ENCODE measurements at places on chromosomes 6 and 20.

DNA sequence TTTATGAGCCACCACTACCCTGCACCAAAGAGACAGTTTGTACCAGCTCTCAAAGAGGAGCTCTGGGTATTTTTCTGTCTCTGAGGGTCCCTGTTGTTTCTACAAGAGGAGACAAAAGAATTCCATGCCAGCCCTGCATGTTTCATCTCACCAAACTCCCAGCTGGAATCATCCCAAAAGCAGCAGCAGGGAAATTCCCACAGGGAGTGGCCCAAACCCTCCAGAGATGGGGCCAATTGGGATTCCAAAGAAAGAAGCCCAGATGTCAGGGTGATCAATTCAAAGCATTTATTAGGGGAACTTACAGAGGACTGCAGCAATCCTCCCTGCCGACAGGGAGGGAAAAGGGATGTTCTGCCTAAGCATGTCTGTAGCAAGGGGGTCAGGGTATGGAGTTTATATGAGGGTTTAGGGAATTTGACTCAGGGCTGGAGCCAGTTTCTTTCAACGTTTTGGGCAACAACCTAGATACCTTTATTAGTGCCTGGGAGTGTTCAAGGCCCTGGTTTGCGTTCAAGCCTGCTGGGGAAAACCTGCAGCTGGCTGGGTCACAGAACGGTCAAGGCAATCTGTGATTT, 47.2 kb downstream of the MUC22 start:
- no peak for DNase-seq

DNA sequence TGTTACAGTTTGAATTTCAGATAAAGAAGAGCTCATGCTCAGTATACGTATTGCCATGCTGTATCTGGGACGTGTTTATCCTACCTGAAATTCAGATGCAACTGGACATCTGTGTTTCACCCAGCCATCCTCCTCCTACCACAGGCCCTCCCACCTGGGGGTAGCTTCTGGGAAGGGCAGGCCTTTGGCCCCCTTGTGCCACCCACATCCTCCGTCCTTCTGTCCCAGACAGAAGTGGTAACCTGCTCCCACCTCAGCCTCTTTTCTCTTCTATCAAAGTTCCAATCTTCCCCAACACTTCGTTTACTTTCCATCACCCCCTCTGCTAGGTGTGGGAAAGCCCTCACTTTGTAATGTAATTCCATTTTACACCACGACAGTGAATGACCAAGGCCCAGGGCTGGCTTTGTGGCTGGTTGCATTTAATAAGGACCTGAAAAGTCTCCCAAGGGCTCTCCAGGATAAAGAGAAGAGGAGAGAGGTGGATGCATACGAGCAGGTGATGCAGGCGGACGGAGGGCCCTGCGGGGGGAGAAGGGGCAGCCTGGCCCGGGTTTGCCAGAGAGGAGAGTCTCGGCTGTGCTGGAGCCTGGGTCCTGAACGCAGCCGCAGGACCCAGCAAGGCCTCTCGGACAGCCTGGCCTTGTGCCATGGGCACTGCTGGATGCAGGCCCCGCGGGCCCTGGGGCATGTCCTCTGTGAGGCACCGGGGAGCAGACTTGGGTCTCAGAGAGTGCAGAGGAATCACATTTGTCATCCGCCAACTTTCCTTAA, 98.4 kb downstream of the PSMB1 start:
- DNase-seq: no peak

DNA sequence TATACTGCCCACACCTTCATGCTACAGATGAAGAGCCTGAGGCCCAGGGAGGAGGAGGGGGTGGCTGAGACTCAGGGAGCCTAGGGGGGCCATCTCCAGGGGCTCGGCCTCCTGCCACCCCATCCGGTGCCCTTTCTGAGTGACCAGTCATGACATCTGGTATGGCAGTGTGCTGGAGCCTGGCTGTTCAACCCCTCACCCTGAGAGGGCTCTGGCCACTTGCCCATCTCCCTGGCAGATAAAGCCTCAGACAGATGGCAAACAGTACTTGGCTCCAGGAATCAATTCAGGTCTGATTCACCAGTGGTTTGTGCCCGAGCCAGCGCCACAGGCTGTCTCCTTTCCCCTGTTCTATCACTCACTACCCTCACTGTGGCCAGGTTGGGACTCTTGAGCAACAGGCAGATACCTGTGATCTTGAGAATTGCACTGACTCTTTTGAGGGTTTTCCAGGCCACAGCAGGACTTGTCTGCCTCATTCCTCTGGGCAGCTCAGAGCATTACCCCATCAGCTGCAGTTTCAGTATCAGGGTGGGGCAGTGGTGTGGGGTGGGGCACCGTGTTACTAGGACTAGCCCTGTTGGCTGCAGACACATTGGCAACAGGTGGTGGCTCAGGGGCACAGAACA, 22.8 kb downstream of the SRSF3 start:
- DNase-seq: no peak

- no peak for DNase-seq
Measured at GRCh38 chr20:62969939-62970306, 17.4 kb downstream of the SLC17A9 start.

- DNase-seq: no peak
Measured at GRCh38 chr6:130937942-130938604, 110.9 kb downstream of the SMLR1 start.

DNA sequence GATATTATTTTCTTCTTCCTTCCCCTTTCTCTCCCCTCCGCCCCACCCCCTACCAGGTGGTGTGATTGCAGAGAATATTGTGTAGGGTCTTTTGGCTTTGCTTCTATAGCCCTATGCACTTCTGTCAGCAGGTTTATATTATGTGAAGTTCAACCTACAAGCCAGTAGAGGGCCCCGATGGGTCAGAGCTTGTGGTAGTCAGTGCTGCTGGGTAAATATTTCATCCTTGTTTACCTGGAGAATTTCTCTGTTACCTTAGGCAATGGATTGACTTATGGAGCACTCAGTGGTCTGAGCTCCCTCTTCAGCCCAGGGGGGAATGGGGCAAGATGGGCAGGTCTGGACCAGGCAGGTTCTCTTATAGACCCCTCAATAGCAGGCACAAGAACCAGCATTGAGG, 720.9 kb downstream of the GRIK2 start:
- DNase-seq: no peak

GRCh38 chr20:7392542-7393206, 547.6 kb downstream of the HAO1 start:
- no peak for DNase-seq

DNA sequence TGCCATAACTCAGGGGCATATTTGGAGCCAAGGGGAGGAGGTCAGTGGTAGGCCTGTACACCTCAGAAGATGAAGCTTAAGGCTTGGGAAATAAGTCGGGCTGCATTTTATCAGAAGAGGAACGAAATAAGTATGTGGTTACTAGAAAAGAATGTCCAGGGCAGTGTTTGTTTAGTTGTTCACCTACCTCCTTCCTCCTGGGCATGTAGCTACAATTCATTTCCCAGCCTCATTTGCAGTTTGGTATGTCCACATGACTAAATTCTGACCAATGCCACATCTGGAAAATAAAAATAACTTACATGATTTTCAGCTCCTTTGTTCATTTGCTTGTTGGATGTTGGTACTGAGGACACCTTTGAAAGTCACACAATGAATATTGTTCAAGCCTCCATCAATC, 294.5 kb upstream of the RGS17 start:
- DNase-seq: no peak

- no peak for DNase-seq
Measured at GRCh38 chr6:153960741-153961140, 78.3 kb upstream of the OPRM1 start.

- no peak for DNase-seq
Measured at GRCh38 chr6:131136021-131136786, 937 bp downstream of the AKAP7 start.

- DNase-seq: no peak
Measured at GRCh38 chr6:89678531-89678930, 40.0 kb upstream of the LYRM2 start.

DNA sequence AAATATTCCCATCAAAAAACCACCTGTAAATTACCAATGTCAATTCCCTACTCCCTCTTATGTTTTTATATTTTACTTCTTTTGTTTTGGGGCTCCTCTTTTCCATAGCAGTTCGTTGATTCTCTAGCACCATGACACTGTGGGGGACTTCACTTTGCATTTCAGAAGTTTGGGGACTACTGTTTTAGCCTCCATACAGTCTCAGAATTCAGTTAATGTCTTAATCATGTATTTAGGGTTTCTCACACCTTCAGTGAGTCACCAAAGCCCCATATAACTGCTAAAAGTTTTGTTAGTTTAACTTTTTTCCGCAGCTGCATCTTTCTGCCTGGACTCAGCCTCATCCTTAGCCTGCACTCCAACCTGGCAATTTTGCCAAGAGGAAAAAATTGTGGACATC, 20.7 kb upstream of the AIG1 start:
- DNase-seq: no peak

GRCh38 chr6:170151321-170151771, 139.5 kb downstream of the DLL1 start:
- DNase-seq: no peak

DNA sequence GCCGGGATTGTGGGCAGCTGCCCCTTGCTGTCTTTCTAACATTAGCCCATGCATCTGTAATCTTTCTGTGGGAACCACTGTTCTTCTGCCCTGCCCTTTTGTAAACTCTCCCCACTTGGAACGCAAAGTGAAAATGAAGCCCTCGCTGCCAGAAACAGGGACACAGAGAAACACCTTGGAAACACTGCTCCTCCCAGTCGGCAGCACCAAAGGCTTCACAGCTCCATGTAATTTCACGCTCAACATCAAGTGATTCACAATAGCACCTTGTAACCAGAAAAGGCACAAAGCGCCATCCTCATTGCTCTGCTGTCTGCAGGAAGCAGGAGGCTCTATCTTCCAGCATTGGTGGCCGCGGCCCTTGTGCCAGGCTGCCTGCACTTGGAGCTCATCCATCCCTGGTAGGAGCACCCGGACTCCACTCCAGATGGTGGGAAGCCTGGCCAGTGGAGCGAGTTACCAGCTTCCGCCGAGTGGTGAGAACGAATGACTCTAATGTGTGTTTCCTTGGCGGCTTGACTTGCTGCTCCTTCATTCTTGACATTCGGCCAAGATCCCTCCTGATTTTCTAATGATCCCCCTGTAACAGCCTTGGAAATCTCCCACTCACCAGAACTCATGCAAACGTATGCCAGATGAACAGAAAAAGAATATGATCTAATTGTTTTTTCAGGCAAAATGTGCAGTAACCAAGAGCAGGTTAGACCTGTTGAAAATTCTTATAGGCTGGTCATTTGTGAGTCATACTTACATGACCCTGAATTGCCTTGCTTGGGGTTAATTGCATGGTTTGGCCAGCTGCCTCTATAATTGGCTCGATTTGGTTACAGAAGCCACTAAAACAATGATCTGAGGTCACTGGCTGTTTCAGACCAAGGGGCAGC, 169.1 kb upstream of the CDYL start:
- DNase-seq: no peak

DNA sequence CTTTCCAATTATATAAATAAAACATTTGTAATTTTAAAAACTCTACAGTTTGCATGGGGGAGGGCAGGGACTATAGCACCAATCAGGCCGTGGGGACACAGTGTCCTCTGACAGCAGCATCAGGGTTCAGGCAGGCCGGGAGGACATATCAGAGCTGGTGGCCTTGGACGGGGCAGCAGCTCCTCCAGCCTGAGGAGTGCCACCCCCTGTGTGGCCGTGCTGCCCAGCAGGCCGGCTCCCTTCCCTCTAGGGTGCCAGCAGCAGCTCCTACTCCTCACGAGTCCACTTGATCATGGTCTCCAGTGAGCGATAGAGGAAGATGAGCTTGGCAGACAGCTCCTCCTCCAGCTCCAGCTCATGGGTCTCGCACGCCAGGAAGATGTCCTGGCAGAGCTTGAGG, 144.0 kb upstream of the PHACTR3 start:
- DNase-seq: no peak

DNA sequence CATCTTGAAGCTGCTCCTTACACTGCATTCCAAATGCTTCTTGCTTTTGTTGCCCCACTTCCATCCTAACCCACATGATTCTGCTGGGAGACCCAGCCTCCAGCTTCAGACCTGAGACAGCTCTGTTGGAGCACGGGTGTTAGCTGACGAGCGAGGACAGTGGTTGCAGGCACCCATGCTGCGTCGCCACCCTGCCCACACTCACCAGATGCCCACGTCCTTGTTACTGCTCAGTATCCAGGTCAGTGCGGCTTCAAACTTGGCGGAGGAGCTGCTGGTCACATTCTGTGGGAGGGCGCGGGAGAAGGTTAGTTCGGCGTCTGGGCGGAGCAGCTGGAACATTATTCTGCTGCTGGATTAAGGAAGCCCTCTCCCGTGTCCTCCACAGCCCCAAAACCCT, 9.0 kb downstream of the LEMD2 start:
- no peak for DNase-seq

- DNase-seq: no peak
Measured at GRCh38 chr6:7909323-7910276, 988 bp downstream of the TXNDC5 start.

DNA sequence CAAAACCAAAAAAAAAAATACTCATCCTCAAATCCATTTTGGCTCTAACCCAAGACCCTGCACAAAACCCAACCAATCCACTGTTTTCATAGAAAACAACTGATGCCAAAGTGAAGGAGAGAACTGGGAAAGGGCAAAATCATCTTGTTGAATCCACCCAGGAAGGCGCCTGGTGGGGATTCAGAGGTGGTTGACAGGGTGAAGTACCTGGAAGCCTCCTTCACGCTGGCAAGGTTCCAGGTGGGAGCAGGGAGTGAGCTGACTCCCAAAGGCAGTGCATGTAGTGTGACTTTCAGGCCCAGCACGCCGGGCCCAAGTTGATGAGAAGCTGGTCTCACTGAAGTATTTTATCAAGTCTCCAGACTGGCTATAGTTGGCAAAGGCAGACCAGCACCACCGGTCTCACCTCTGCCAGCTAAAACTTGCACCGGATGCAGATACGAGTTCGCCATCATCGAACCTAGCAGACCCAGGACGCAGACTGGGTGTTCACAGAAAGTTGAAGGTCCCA, 16.5 kb downstream of the PPP1R10 start:
- no peak for DNase-seq

- no peak for DNase-seq
Measured at GRCh38 chr6:169092375-169092774, 161.3 kb downstream of the THBS2 start.

DNA sequence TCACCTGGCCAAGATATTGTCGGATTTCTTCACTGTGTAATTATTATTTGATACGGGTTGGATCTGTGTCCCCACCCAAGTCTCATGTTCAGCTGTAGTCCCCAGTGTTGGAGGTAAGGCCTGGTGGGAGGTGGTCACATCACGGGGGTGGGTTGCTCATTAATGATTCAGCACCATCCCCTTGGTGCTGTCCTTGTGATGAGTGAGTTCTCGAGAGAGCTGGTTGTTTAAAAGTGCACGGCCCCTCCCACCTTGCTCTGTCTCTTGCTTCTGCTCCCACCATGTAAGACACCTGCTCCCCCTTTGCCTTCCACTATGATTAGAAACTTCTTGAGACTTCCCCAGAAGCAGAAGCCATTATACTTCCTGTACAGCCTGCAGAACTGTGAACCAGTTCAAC, 173.9 kb upstream of the PMEPA1 start:
- no peak for DNase-seq

Data from NCI-H1048 (cell line).